ENCODE measurements at places on chromosomes 4 and X.

- no peak for DNase-seq
Measured at GRCh38 chrX:148376342-148376741, 124.1 kb upstream of the AFF2 start.

- no peak for DNase-seq
Measured at GRCh38 chr4:181181331-181181730, 1061.9 kb upstream of the TENM3 start.

DNA sequence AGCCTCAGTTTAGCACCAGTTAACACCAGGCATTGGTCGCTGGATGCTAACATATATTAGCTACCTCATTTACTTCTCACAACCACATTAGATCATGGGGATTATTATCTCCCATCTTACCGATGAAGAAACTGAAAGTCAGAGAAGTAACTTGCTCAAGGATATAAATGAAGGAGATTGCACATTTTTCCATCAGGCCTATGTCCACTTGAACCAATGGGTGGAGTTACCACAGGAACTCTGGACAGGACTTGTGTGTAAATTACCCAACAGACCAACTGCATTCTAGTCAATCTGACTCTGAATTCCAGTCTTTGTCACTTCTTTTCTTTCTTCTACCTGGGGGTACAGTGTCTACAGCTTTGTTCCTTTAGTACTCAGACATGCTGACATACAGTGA lies 1.8 kb downstream of the LNX1 start:
- DNase-seq: peak; percentile 6

GRCh38 chr4:113955411-113955810 lies 24.0 kb downstream of the ARSJ start:
- DNase-seq: no peak

- no peak for DNase-seq
Measured at GRCh38 chr4:38785901-38786402, 3.2 kb upstream of the TLR10 start.

GRCh38 chr4:109155084-109155483 lies 147.4 kb downstream of the COL25A1 start:
- DNase-seq: no peak

DNA sequence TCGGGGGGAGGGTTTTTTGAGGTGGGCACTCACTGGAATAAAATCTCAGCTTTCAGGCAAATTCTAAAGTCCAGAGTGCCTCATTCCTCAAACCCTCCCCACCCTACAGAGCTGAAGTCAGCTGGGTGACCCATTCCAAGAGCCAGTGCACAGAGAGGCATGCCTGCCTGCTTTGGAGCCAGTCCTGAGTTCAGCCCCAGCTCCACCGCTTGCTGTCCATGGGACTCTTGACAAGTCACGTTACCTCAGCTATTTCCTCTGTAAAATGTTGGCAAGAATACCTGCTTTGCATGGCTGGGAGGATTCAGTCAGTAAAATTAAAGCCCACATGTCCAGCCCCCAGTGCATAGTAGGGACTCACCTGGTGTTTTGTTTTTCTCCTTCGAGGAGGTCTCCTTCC lies 125.9 kb upstream of the PJA1 start:
- no peak for DNase-seq

DNA sequence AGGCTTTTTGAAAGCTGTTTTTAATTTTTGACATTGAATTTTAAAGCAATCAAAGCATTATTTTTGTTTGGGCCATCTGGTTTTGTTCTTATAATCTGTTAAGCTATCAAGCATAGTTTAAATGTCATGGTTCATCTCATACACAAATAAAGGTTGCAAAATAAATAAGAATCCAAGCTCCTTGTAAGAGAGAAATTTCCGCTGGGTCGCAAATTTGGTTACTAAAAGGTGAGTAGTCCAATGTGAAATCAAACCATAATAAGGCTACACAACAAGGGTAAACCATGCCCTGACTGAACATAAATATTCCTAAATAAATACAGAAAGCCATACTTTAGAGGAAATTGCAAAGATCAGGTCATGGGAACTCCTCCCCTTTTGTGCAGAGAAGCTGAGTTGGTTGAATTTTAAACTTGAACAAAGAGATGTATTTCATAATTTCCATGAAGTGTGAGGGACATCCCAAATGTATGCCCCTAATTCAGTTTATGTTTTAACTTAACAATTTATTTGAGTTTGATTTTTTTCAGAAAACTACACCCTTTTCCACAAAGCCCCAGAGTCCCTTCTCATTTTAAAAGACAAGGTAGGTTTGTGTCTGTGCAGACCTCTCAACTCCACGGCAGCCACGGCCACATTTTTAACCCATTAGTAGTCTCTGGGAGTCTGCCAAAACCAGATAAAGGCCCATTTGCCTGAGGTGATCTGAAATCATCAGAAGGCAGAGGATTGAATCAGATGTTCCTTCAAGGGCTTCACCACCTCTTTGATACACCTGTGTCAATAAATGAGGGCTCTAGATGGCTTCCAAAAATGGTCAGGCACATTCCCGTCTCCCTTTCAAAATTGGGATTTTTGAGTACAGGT lies 85.2 kb downstream of the PLAC1 start:
- peak; percentile 55 for DNase-seq

GRCh38 chrX:149572743-149573142 lies 14.5 kb downstream of the MAGEA9B start:
- DNase-seq: no peak

- DNase-seq: no peak
Measured at GRCh38 chr4:110058677-110059076, 139.7 kb downstream of the ELOVL6 start.

DNA sequence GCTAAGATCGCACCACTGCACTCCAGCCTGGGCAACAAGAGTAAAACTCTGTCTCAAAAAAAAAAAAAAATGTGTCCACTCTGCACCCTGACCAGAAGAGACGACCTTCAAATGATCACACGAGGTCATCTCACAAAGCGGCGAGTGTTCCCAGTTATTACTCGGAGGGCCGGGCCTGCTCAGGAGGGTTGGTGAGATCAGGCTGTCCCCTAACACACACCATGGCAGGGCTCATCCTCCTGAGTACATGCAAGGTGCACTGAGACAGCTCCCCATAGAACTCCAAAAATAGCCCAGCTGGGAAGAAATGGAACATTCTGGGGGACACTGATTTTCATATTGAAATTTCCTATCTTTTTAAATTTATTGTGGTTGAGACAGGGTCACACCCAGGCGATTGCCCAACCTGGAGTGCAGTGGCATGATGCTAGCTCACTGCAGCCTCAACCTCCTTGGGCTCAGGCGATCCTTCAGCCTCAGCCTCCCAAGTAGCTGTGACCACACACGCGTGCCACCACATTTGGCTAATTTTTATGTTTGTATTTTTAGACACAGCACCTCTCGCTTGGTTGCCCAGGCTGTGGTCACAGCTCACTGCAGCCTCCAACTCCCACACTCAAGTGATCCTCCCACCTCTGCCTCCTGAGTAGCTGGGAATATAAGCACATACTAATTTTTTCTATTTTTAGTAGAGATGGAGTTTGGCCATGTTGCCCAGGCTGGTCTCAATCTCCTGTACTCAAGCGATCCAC lies 51.5 kb downstream of the DHRSX start:
- peak; percentile 28 for DNase-seq

GRCh38 chr4:13244444-13244843 lies 239.7 kb downstream of the RAB28 start:
- DNase-seq: no peak

DNA sequence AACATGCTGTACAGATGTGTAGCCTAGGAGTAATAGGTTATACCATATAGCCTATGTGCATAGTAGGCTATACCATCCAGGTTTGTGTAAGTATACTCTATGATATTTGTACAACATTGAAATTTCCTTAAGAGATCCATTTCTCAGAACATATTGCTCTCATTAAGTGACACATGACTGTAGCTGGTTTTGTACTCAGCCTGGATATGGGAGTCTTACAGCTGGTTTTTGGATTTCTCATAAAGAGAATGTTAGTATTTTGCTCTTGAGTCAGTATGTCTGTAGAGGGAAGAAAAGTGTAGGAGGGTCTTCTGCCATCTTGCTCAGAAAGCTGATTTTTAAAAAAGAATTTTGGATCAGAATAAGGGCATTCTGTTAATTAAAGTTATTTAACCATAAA lies 85.3 kb downstream of the SMARCA5 start:
- DNase-seq: no peak

- no peak for DNase-seq
Measured at GRCh38 chrX:1215123-1215823, 2.8 kb upstream of the CRLF2 start.

- DNase-seq: no peak
Measured at GRCh38 chr4:42720533-42720932, 63.6 kb upstream of the ATP8A1 start.

DNA sequence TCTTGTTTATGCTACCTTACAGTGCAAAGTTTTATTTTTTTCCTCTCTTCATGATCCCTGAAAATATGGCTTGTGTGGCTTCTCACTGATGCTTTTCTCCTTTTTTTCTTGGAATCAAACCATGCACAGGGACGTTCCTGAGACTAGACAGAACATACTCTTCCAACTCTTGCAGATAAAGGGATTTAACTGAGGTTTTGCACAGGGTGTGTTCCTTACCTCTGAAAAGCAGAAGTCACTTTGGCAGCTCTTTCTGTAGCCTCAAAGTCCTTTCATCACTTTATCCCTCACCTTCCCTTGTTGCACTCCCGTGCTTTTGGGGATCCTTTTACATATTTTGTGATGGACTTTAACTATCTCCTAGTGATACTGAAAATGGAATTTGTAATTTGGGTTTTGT lies 300.1 kb downstream of the SPRY1 start:
- DNase-seq: no peak

GRCh38 chrX:23901805-23902204 lies 5.9 kb downstream of the APOO start:
- peak; percentile 83 for DNase-seq

DNA sequence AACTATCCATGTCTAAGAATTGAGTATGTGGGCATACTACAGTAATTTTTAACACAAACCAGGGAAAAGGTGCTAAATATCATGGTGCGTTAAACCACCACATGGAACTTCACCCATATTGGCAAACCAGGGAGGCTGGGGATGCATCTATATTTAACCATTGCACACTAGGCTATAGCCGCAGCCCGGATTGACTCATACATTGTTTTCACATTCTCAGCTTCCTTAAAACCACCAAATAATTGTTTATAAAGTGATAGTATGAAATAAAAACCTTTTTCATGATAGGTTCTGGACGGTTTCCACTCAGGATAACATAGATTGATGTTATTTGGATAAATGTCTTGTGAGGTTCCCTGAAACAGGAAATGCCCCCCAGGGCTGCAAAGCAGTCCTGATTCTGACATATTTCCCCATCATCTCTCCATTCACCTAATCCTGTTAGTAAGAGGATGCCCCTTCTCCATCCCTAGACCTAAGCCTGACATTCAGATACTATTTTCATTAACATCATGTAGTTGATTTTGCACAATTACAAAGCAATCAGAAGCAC lies 7.9 kb downstream of the COL25A1 start:
- DNase-seq: no peak

DNA sequence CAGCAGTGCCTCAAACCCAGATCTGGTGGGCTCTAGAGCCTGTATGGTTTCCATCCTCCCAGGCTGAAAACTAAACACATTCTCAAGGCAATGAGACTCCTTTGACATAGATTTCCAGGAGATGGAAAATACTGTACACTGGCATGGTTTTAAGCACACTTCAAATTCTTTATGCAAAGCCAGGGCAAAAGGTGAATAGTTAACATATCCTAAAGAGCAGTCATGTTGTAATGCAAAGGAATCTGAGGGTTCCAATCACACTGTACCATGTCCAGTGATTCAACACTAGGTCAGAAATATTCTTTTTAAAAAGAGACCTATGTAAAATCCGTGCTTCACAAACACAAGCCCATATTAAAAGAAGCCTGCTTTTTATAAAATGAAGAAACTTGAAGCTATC lies 195.3 kb downstream of the QDPR start:
- no peak for DNase-seq

DNA sequence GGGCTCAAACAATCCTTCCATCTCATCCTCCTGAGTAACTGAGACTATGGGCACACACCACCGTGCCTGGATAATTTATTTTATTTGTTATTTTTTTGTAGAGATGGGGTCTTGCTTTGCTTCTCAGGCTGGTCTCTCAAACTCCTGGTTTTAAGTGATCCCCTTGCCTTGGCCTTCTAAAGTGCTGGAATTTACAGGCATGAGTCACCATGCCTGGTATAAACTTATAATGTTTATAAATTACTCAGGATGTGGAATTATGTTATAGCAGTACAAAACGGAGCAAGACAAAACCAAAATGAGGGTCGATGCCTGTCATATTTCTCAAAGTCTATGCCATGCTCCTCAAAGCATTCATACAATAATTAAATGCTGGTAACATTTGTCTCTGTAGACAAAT lies 29.8 kb upstream of the TEX13C start:
- no peak for DNase-seq

GRCh38 chr4:156677131-156677531 lies 294.5 kb downstream of the PDGFC start:
- peak; percentile 40 for DNase-seq

DNA sequence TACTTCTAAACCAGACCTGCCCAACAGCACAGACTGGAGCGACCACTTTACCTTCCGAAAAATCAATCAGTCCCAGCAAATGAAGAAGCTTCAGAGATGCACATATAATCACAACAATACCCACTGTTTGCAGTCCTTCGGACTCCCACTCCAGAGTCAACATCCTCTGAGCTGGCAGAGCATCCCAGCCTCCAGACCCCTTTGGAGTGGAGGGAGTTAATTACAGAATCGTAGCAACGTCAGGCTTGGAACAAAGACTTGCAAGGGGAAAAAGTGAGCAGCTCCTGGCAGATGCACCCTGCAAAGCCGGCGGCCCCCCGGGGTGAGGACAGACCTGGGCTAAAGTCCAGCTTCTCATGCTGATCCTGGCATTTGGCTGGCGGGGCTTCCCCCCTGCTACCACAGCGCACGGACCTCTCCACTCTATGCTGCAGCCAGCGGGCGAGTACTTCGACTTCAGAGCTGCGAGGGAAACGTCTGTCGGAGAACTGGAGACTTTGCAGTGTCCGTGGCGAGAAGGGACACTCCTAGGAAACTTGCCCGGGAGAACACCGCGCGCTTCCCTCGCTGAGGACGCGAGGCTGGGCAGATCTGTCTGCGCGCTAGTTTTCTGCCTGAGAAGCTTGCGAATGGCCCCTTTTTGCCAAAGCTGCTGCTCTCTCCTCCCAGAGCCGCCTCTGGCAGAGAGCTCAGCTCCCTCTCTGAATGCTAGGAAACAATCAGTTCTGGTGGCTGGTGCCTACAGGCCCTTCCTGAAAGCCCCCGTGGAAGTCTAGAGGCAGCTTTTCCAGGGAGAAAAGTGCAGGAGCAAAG lies 283.7 kb downstream of the PACRGL start:
- DNase-seq: peak; percentile 14

GRCh38 chrX:129743821-129744220 lies 5.0 kb downstream of the XPNPEP2 start:
- no peak for DNase-seq
